ENCODE measurements at places on chromosomes 7 and 10.
A peak's percentile ranks its signal among the peaks of the same experiment; 100 is the strongest.

DNA sequence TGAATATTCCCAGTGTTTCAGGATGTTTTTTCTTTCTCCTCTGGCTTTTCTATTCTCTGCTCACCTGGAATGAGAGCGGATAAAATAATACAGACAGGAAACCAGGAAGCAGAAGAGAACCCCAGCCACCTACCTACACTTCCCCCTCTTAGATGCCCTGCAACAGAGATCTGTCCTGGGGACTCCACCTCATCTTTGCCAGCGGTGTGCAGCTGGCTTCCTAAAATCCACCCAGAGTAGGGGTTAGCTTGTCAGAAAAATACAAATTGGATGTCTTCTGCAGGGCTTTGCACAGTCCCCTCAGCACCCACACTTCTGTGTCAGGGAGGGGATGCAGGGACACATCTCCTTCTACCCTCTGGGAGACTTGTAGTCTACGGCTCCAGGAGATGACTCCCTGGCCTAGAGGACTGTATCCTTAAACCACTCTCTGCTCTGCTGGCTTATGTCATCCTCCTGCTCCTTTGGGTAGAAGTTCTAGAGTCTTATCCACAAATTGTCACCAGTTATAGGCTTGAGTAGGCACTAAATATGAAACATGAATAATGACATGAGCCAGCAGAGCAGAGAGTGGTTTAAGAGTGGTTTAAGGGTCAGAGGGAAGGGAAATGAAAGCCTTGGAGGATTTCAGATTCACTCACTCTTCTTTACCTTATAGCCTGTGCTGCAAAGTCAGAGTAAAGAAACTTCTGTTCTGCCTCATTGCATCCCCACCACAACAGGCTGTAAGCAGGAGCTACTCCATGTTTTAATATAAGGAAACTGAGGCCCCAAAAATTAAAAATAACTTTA lies 749.4 kb downstream of the AUTS2 start:
- no peak for DNase-seq

DNA sequence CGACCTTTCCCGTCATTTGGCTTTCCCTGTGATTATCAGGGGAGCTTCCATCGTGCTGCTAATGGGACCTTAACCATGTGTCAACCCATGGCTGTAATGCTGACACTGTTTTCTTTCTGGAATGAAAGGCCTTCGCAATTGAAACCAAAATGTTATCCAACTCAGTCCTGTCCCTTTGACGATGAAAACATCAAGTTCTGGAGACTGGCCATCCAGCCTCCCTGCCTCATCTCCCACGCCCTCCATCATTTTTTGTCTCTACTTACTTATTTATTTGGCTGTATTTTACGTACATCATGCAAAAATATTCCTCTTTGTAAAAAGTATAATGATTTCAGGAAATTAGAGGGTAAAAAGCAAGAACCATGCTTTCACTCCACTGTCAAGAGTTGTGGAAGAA lies 69.8 kb downstream of the EGFR start:
- DNase-seq: no peak

- no peak for DNase-seq
Measured at GRCh38 chr7:20220921-20221547, 3.9 kb upstream of the MACC1 start.

GRCh38 chr10:117805139-117805538 lies 241.6 kb downstream of the RAB11FIP2 start:
- no peak for DNase-seq

GRCh38 chr10:128854204-128854603 lies 612.8 kb upstream of the MGMT start:
- no peak for DNase-seq

DNA sequence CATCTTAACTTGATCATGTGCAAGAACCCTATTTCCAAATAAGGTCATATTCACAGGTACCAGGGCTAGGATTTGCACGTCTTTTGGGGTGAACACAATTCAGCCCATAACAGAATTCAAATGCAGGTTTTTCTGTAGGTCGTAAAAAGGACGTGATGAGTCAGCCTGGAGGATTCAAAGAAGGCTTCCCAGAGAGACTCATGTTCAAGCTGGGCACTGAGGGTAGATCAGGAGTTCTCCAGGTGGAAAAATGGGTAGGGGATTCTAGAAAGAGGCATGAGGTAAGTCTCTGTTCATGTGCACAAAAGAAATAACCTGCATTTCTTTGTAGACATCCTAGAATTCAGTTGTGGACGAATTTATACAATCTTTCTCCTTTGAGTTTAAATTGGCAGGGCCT lies 160.4 kb downstream of the RPS24 start:
- DNase-seq: no peak

DNA sequence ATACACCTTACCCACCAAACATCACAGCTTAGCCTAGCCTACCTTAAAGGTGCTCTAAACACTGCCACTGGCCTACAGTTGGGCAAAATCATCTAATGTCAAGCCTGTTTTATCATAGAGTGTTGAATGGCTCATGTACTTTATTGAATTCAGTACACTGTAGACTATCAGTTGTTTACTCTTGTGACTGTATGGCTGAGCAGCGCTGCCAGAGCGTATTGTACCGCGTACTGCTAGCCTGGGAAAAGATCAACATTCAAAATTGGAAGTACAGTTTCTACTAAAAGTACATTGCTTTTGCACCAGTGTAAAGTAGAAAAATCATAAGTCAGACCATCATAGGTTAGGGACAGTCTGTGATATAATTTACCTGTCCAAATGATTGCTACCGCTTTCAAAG lies 226.8 kb downstream of the PRPF18 start:
- DNase-seq: no peak

GRCh38 chr10:107011105-107011504 lies 153.4 kb downstream of the SORCS1 start:
- DNase-seq: no peak

- no peak for DNase-seq
Measured at GRCh38 chr7:43479042-43479441, 103.9 kb upstream of the STK17A start.

- peak; percentile 36 for DNase-seq
Measured at GRCh38 chr7:79489371-79489770, 35.9 kb upstream of the MAGI2 start.

- DNase-seq: peak; percentile 80
Measured at GRCh38 chr7:157397731-157398691, 61.2 kb downstream of the DNAJB6 start.

- no peak for DNase-seq
Measured at GRCh38 chr10:104802941-104803340, 161.9 kb downstream of the SORCS3 start.

DNA sequence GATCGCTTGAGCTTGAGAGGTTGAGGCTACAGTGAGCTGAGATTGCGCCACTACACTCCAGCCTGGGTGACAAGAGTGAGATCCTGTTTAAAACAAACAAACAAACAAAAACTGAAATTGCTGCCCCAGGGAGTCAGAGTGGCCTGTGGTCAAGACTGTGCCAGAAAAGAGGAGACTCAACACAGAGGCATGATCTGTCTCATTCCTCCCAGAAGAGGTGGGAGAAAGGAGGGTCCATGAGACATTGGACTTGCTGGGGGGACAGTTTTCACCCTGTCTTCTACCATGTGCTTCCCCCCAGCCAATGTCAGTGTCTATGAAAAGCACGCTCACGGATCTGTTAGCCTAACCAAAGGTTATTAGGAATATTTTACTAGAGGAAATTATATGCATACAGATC lies 3.2 kb downstream of the ZNF853 start:
- no peak for DNase-seq

- DNase-seq: no peak
Measured at GRCh38 chr7:102236102-102236501, 50.6 kb upstream of the SH2B2 start.

GRCh38 chr7:28520074-28521015 lies 108.0 kb downstream of the CREB5 start:
- no peak for DNase-seq

GRCh38 chr7:29556405-29557195 lies 7.0 kb upstream of the PRR15 start:
- no peak for DNase-seq

GRCh38 chr10:24929904-24930303 lies 22.5 kb downstream of the PRTFDC1 start:
- DNase-seq: no peak

DNA sequence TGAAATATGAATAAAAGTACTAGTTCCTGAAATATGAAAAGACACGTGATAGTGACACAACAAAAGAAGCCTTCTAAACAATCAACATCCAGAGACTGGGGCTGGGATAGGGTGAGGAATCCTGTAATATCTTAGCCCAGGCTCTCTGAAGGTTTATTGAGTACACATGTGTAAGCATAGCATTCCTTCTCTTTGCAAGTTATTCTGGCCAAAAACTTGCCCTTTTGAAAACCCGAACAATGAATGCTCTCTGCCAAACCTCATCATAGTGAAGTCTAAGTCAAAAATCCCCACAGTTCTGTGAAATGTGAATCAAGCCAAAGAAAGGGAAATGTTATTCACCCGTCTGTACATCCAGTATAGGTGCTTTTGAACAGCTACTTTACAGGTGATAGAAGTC lies 11.6 kb downstream of the SEMA3D start:
- no peak for DNase-seq

DNA sequence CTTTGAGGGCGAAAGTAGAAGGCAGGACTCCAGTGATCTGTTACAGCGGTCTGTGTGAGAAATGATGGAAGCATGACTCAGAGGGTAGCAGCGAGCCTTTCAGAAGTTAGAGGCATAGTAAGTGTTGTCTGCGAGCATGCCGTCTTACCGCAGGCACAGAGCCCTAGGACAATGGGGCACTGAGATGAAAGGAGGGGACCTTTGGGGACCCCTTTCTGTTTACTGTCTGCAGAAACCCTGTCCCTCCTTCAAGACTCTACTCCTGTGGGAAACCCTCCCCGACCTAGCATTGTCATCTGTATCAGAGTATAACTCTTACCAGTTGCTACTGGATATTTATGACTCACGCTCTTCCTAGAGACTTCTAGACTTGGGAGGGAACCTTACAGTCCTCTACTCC lies 87.2 kb upstream of the AGK start:
- DNase-seq: no peak

GRCh38 chr7:138768241-138768640 lies 29.6 kb upstream of the TMEM213 start:
- no peak for DNase-seq

DNA sequence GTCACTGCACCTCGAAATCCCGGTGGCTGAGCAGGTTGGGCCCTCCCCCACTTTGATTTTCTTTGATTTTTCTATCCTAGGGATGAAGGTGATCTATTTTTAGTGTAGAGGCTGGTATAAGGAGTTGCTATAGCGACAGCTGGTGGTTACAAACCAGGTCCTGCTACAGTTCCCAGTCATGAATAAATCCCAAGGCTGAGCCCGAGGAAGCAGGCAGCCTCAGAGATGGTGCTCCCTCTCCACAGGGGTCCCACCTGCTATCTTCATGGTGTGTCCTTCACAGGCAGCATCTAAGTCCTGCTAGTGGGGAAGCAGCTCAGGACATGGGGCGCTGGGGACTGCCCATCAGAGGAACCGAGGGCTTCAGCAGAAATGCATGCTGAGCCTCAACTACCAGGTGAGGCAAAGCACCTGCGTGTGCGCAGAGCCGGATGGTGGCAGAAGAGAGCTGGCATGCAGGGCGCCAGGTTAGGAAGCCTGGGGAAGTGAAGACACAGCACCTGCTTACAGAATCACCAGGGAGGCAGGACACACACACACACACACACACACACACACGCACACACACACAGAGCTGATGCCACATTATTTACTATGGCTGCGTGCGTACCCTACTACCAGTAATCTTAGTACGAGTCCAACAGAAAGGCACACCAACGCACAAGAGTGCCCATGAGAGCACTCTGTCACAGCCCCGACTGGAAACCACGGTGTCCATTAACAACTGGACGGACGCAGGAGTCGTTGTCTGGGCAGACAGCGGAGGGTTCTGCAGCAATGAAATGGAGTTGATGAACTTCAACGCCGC lies 150.9 kb downstream of the PRKAG2 start:
- DNase-seq: no peak

- no peak for DNase-seq
Measured at GRCh38 chr7:131483586-131483985, 72.8 kb downstream of the PODXL start.

GRCh38 chr10:78346721-78347120 lies 313.1 kb downstream of the RPS24 start:
- DNase-seq: no peak

- no peak for DNase-seq
Measured at GRCh38 chr10:73906524-73907447, 4.1 kb upstream of the PLAU start.

DNA sequence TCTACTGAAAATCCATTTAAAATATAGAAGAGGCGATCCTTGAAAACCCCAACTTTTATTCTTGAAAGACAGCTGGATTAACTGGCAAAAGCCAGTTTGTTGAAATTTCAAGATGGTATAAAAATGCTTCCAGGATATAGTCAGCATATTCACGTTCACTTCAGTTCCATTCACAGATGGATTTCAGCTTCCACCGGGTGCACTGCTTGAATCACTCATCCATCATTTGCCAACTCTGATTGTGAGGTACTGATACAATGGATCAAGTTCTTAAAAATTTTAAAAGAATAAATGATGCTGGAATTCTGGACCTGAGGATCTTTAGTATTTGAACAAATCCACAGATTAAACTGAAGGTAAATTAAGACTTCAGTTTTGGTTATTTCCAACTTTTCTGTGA lies 2.4 kb downstream of the PURB start:
- no peak for DNase-seq
